ENCODE measurements at places on chromosomes 11 and 22. TPM values are rescaled to one million over a fixed set of nuclear protein-coding genes. Genes with fewer than 3 reads are reported as not detected.

Gene CD6
- not detected for total RNA-seq

Gene OR2AG2
- total RNA-seq, result under 0.01 TPM

Gene ZBED5
- total RNA-seq, result 29.4 TPM

Gene FAM181B
- total RNA-seq, result 0.17 TPM

Gene VSTM5
- total RNA-seq, result 0.51 TPM

Gene ABCG4
- under 0.01 TPM for total RNA-seq
